ENCODE measurements at places on chromosomes 3 and 15.

DNA sequence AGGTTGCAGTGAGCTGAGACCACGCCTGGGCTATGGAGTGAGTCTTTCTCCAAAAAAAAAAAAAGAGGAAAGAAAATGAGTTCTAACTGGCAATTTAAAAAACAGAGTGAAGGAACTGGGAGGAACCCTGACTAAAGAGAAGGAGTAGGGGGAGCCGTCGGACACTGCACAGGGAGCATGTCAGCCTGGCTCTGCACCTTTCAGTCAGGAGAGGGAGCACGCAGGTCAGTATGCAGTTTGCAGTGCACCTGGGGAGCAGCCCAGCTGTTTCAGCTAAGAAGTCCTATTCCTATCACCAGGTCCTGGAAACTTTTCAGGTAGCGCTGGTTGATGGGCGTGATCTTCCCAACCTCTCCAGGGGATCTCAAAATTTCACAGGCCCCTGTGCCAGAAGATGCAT, 14.9 kb upstream of the ZXDC start:
- no peaks in the 10 kb centered on the region for H3K27me3 ChIP-seq
- no peak overlapping the region for H3K4me3 ChIP-seq
- H3K4me1 ChIP-seq: no peaks in the 10 kb centered on the region
- no peaks in the 10 kb centered on the region for H3K36me3 ChIP-seq
- no peak for DNase-seq
- H3K27ac ChIP-seq: no peak overlapping the region

DNA sequence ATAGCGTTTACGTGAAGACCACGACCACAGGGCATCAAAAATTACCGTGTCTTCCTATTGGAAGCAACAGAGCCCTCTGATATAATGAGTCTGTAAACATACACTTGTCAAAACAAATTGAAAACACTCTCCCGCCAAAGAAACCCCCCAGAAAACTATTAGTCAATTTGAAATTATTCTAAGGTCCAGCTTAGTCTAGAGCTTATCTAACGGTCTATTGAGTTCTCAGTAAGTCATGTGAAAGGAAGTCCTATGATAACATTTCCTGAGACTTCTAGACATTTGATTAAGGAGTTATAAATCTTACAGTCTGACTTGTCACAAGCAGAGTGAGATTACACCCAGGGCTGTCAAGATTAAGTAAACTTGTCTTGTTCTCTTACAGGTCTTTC, 356.3 kb downstream of the FOXP1 start:
- no peak overlapping the region for H3K4me3 ChIP-seq
- DNase-seq: no peak
- no peaks in the 10 kb centered on the region for H3K4me1 ChIP-seq
- no peaks in the 10 kb centered on the region for H3K27me3 ChIP-seq
- H3K27ac ChIP-seq: no peak overlapping the region
- H3K36me3 ChIP-seq: no peaks in the 10 kb centered on the region

- no peaks in the 10 kb centered on the region for H3K27me3 ChIP-seq
- H3K4me1 ChIP-seq: no peaks in the 10 kb centered on the region
- H3K36me3 ChIP-seq: no peaks in the 10 kb centered on the region
- H3K4me3 ChIP-seq: no peak overlapping the region
Measured at GRCh38 chr3:76436894-76437293, 603.0 kb upstream of the ROBO2 start.

GRCh38 chr3:8110966-8111798, 390.4 kb upstream of the LMCD1 start:
- no peak overlapping the region for H3K4me3 ChIP-seq
- no peaks in the 10 kb centered on the region for H3K4me1 ChIP-seq

Measured in uterus (tissue), 4 donors.